ENCODE measurements at places on chromosomes 11 and 22.

GRCh38 chr11:125588505-125588904 lies 4.1 kb upstream of the STT3A start:
- no peak for DNase-seq

- DNase-seq = no peak
These were observed 10.8 kb downstream of the ETS1 start for GRCh38 chr11:128576555-128576954.

GRCh38 chr11:1819074-1819473 lies 15.7 kb upstream of the SYT8 start:
- DNase-seq = no peak

DNA sequence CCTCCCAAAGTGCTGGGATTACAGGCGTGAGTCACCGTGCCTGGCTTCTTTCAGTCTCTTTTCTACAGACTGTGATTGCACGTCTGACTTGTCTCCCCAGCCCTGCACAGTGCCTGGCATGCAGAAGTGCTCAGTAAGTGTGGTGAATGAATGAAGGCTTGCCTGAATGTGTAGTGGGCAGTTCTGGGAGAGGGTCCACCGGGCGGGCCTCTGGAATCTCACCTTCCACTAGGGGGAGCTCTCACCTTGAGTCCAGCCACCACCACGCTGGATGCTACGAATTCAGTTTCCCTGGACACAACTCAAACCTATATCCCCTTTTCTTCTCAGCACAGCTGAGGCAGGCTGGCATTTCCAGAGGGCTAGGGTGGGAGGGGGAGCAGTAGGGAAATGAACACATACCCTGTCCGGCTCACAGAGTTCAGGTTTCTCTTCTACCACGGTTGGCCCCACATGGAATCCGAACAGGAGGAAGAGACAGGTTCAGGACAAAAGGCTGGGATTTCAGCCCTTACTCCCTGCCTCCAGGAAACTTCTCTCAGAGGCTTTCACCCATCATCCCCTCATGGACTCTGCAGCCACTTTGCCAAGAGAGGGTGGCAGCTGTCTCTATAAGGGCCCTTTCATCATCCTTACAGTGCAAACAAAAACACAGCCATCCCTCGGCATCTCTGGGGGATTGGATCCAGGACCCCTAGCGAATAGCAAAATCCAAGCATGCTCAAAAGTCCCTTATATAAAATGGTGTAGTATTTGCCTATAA lies 86.8 kb downstream of the NECTIN1 start:
- no peak for DNase-seq

DNA sequence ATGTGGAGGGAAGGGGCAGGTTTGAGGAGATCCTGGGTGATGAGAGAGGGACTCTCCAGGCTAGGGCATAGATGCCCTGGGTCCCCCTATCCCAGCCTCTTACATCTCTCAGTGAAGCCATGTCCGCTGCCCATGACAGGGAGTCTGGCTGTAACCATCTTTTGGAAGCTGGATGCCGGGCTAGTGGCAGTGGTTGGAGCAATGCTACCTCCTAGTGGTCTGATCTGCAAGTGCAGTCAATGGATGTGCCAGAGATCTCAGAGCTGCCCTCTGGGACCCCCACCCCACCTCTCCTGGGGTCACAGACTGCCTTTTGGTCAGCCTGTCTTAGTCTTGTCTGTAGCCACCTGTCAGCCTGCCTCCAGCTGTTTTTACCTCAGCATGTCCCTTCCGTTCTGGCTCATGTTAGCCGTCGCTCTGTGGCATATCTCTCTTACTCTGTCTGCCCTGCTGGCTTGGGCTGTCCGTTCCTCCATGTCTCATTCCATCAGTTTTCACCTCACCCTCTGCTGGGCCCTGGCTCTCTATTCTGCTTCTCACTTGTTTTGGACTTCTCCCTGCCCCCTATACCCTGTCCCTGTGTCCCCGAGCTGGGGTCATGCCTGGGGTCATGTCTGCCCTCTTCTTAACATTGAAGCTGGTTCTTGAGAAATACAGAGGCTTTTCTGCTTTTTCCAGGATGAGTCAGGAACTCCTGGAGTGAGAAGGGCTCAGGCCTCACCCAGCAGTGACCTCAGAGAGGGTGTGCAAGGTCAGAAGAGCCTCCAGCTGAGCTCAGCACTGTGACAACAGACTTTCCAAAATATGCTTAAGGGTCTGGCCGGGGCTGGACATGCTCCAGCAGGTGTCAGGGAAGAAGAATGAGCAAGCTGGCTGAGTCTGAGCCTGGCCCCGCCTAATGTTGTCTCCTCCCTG lies 52.0 kb upstream of the THY1 start:
- no peak for DNase-seq

DNA sequence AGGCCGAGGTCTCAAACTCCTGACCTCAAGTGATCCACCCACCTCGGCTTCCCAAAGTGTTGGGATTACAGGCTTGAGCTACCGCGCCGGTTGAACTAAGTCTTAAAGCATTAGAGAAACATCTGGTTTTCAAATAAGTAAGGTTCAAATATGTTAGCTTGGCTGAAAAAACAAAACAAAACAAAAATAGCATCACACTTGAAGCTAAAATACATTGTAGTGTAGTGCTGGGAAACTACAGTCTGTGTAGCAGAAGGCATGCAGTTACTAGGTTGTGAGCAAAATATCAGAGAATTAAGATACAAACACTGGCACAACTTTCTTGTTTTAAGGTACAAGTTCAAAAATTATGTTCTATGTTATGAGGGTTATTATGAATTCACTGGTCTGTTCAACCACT lies 224.8 kb upstream of the CHORDC1 start:
- DNase-seq = no peak
